NCI-H524 treated with DMSO at 0.1 percent for 48 hours (cell line): ENCODE measurements at places on chromosomes 6 and 20.

DNA sequence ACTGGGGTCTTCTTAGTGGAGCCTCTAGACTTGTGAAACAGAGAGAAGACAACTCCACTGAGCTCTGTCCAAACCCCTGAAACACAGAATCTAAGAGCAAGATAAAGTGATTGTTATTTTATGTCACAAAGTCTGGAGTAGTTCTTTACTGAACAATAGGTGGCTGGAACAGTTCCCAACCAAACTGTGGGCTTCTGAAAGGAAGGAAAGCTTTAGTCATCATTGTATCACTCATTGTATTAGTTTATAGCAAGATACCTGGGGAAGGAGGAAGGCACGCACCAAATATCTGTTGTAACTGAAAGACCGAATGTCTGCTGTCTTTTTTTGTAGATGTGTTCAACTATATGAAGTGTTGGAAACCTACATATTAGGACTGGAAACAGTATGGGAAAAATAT is 284.9 kb upstream of the TBX18 start:
- no peak for DNase-seq

DNA sequence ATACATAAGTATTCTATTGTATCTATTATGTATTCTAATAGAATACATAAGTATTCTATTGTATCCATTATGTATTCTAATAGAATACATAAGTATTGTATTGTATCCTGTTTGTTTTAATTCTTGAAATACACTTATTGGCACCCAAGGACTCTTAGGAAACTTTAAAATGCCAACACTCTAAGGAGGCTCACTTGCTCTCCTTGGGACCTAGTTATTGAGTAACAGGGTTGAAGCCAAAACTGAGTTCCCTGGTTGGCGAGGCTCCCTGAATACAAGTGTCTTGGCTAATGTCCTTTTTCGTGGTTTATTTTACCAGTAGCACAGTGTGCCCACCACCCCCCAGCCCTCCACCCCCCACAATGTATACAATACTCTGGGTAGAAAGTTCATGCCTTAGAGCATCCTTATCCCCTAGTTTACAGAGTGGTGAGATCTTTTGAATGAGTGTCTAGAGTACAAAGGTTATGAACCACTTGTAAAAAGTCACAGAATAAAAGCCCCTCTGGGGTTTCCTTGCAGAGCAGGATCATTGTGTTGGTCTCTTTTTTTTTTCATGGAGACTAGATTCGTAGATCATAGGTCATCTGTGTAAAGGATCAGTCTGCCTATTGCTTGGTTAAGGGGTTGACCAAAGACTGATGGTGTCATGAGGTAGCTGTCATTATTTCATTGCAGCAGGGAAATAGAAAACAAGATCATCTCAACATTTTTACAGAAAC is 32.5 kb upstream of the PRDM1 start:
- DNase-seq = no peak

GRCh38 chr6:82893889-82894652 is 171.6 kb downstream of the UBE3D start:
- no peak for DNase-seq

GRCh38 chr6:84458271-84458670 is 230.8 kb upstream of the CEP162 start:
- DNase-seq = no peak

GRCh38 chr20:62274332-62274950 is 28.4 kb upstream of the ADRM1 start:
- no peak for DNase-seq

DNA sequence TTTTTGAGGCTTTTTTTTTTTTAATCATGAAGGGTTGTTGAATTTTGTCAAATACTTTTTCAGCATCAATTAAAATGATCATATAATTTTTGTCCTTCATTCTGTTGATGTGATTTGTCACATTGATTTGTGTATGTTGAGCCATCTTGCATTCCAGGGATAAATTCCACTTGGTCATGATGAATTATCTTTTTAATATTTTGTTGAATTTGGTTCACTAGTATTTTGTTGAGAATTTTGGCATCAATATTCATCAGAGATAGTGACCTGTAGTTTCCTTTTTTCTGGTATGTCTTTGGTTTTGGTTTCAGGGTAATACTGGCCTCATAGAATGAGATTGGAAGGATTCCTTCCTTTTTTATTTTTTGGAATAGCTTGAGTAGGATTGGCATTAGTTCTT is 221.9 kb upstream of the ZNF217 start:
- DNase-seq = no peak

GRCh38 chr6:158630938-158631616 is 13.5 kb downstream of the DYNLT1 start:
- no peak for DNase-seq

- no peak for DNase-seq
Measured at GRCh38 chr6:22251348-22251747, 45.5 kb downstream of the PRL start.

DNA sequence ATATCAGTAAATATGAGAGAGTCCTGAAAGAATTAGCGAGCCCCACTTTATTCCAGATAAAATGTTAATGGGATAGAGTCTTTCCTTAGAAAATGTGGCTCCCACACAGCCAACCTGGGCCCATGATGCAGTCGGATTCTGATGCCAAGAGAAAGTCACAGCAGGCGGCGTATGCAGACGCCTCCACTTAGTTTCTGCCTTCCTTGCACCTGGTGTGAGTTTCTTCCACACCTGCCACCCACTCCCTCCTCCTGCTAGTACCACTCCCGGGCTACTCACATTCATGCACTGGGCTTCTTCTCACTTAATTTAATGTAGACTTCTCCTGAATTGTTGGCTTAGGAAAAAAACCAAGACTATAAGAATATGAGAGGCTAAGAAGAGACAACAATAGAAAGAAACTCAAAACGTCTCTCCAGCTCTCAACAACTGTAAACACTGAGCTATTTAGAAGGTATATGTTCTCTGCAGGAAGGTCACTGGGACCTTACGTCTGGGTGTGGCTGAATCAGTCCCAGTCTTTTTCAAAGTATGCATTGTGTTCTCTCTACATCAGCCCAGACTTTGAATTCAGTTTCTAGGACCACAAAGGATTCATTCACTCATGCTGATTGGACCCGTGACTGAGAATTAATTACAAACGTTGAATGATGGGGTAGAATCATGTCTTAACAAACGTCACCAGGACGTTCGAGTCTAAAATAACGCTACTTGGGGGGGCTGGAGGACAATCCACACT is 70.4 kb downstream of the GCNT2 start:
- no peak for DNase-seq

DNA sequence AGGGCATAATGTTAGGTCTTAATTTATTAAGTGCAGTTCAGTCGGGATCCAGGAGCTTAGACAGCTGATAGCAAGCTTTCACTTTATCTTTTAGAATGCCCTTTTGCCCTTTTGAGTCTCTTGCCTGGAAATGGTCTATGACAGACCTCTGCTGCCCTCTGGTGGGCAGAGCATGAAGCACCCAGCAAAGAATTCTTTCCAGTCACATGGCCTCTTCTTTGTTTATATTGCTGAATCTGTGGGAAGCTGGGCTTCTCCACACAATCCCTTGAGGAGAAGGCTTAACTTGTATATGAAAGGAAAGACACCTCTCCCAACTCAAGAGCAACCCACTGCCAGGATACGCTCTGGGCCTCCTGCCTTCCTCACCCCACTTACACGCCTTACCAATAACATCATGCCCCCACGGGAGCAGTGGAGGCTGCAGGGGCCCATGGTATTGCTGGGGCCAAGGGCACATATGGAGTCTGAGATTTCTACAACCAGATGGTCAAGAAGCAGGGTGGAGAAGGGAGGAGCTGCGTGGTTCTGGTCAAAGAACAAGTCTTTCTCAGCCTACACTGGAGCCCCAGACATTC is 20.4 kb downstream of the WFDC3 start:
- peak; percentile 32 for DNase-seq

GRCh38 chr6:164750128-164750527 is 559.3 kb downstream of the C6orf118 start:
- no peak for DNase-seq

DNA sequence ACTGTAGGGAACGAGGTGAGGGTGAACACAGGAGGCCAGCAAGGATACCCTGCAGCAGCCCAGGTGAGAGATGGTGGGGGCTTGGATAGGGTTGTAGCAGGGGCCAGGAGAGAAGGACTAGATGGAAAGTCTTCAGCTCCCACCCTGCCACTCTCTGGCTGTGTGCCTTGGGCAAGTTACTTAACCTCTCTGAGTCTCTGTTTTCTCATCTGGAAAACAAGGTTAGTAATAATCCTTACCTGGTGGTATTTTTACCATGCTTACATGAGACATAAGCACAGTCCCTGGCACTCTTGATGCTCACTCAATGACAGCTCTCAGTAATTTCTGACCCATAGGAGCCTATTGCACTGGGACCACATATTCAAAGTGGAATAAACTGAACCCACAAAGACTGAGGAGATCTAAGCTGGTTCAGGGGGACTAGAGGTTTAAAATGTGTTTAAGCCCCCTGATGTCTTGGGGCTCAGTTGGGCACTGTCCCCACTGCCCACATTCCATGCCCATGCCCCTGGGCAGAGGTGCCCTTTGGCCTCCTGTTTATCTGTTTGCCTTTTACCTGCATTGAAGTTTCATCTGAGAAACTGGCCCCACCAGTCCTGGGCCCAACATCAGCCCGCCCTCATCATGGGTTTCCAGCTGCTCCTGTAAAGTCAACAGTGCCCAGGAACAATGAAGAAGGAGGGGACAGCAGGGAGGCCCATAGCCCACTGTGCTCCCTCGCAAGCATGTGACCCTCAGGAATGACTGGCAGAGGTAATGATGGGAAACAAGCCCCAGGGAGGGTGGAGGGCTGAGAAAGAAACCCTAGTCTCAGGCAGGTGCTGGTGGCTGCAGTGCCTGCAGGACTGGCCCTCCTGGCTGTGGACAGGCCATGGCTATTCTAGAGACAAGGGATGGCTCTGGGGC is 104.0 kb downstream of the VEGFA start:
- DNase-seq = no peak

DNA sequence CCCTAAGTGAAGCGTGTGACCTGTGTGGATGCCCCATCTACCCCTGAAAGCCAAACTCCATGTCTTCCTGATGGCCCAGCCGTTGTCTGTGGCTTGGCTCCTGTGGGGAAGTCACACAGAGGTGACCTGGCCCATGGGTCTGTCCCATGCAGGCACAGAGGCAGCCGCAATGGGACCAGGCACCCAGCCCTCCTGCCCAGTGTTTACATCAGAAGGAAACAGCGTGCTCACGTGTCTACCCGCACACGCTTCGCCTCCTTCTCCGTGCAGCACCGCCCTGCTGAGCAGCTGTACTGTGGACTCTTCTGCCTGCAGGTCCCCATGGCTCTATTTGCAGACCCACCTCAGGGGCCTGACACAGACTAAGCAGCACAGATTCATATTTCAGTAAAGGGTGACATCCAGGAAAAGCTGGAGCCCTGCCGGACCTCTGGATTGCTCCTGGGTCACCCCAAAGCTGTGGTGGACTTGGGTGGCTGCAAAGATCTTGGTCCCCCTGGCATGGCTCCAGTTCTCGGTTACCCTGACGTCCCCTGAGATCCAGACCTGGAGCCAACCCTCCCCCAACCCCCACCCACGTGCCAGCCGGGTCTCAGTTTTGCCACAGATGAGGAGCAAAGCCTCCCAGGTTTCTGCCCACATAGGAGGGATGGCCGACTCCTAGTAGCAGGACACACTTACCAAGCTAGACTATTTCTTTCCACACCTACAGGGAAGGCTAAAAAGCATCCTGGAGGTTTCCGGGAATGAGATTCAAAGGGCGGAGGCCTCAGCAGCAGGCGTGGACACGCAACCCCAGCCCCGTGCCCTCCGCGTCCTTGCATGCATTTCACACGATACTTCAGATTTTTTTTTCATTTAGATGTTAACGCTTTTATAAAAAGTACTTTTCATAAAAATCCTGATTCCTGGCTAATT is 120.3 kb downstream of the CDH4 start:
- no peak for DNase-seq

- DNase-seq = no peak
Measured at GRCh38 chr6:170358496-170358895, 51.9 kb downstream of the FAM120B start.

- DNase-seq = peak; percentile 13
Measured at GRCh38 chr6:26097268-26097875, 10.1 kb downstream of the HFE start.

- no peak for DNase-seq
Measured at GRCh38 chr6:2378046-2378657, 132.7 kb upstream of the GMDS start.

GRCh38 chr6:493840-494239 is 102.3 kb downstream of the IRF4 start:
- no peak for DNase-seq

- no peak for DNase-seq
Measured at GRCh38 chr20:24939036-24939435, 10.0 kb upstream of the CST7 start.

GRCh38 chr20:20261159-20261558 is 106.7 kb upstream of the INSM1 start:
- no peak for DNase-seq

DNA sequence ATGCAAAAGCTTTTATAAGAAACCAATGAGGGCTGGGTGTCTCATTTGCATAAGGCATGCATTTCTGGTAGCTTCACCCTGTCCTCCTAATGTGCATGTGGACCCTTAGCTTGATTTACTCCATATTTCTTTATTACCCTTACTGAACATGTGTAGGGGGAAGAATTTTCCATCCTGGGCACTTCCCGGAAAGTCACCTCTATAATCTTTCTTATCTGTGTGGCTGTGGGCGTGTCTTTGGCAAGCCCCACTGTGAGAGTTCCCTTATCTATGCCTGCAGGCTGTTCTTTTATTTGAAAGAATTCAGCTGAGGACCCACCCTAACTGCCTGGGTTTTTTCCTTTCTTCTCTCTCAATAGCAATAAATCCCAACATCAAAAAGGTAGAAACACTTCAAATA is 627.8 kb downstream of the DOK5 start:
- no peak for DNase-seq

- DNase-seq = no peak
Measured at GRCh38 chr6:90083891-90084290, 189.6 kb downstream of the GJA10 start.

DNA sequence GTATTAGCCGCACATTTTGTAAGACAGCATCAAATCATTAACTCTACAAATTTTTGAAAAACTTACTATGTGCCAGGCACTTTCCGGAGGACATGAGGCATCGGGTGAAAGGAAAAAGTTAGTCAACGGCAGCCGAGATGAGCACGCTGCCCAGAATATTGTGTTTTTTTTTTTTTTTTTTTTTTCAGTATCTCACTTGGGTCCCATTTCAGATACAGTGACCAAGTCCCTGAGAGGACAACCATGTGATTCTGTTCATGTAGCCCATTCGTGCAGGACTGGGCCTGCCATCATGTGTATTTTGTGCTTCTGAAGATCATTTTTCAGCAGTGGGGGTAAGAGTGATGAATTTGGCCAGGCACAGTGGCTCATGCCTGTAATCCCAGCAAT is 1.3 kb downstream of the SLA2 start:
- DNase-seq = no peak

GRCh38 chr20:19275630-19276071 is 63.2 kb downstream of the SLC24A3 start:
- DNase-seq = no peak

- DNase-seq = no peak
Measured at GRCh38 chr20:4119854-4120209, 104.5 kb upstream of the RNF24 start.
